Stimulated activated naive CD4-positive, alpha-beta T cell (primary cell): ENCODE measurements at places on chromosomes 11 and 22.
A peak's percentile ranks its signal among the peaks of the same experiment; 100 is the strongest.

DNA sequence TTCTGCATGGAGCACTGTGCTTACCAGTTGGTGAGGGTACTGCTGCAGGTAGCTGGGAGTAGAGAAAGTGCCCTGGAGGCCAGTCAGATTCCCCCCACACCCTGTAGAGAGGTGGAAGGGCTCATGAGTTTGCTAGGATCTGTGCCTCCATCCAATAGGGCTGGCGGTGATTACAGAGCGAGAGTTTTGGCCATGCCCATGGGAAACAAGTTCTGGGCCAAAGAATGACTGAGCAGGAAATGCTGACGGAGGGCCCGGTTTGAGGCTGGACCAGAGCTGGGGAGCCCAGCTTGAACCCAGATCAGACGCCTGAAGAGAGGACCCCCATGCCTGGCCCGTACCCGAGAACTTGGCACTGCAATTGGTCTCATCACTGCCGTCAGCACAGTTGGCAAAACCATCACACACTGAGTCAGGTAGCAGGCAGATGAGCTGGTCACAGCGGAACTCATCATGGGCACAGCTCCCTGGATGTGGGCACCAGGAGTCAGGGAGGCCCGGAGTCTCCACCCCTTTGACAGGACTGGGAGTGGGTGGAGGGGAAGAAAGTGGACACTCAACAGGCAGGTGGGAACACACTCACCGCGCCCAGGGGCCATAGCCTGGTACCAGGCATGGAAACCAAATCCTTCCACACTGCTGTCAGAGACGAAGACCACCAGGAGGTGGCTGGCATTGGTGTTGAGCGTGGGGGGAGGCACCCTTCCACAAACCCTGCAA lies 2.1 kb downstream of the MFRP start:
- no peak for DNase-seq

- DNase-seq: no peak
Observed at GRCh38 chr22:28978158-28978557, 83.5 kb downstream of the C22orf31 start.

DNA sequence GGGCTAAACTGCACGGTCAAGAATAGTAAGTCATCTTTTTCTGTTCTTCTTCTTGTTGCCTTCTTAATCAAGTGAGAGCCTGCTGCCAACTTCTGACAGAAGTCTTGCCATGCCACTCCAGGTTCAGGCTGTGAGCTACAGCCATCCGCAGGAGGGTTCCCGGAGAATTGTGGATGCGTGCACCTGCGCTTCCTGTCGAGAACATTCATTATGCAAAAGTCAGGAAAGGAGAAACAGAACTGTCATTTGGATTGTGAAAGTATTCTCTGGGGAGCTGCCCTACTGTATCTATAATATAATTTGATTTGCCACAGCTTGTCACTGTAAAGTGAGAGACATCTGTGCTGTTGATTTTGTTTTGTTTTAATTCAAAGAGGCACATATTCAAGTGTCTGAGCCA lies 12.3 kb downstream of the IL17RA start:
- no peak for DNase-seq

GRCh38 chr22:46931414-46931813 lies 169.0 kb downstream of the TBC1D22A start:
- no peak for DNase-seq

DNA sequence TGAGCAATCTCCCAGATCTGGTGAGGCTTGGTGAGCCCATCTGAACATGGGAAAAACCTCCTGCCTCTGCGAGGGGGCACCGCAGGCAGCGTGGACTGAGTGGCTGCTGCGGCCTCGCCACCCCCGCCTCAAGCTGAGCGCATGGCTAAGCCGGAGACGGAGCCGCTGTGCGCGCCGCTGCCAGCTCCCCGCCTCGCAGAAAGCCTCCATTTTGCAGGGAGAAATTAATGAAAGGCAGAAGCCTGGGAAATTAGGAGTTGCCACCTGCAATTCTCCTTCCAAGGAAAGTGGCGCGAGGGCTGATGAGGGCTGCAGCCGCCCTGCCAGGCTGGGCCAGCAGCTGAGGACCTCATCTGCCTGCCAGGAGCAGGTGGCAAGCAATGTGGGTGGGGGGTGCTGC lies 35.6 kb upstream of the TCF20 start:
- no peak for DNase-seq

DNA sequence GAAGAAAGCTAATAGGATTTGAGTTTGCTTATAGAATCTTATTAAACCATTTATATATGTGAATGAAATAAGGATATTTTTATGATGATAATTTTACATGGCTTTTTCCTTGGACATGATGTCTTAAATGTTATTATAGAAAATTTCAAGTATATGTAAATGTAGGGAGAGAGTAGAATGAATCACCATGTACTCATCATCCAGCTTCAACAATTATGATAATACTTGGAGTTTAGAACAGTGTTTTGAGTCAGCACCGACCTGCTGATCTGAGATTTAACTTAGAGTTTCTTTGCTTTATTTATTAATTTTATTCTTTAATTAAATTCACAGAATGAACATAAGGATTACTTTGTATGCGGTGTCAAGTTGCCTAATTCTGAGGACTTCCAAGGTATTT lies 193.5 kb downstream of the UVRAG start:
- no peak for DNase-seq

GRCh38 chr11:100687630-100688395 lies 725 bp downstream of the ARHGAP42 start:
- no peak for DNase-seq

GRCh38 chr11:59097113-59097708 lies 9.8 kb upstream of the FAM111B start:
- DNase-seq: peak; percentile 32

GRCh38 chr22:49827853-49828598 lies at the start of gene BRD1:
Gene BRD1 (minus strand): TSS chr22:49827873. CDS start chr22:49824317, 3,556 bp downstream.
- no peak for DNase-seq
